A549 (cell line): ENCODE measurements at places on chromosomes 3 and 15.
A peak's percentile ranks its signal among the peaks of the same experiment; 100 is the strongest.

DNA sequence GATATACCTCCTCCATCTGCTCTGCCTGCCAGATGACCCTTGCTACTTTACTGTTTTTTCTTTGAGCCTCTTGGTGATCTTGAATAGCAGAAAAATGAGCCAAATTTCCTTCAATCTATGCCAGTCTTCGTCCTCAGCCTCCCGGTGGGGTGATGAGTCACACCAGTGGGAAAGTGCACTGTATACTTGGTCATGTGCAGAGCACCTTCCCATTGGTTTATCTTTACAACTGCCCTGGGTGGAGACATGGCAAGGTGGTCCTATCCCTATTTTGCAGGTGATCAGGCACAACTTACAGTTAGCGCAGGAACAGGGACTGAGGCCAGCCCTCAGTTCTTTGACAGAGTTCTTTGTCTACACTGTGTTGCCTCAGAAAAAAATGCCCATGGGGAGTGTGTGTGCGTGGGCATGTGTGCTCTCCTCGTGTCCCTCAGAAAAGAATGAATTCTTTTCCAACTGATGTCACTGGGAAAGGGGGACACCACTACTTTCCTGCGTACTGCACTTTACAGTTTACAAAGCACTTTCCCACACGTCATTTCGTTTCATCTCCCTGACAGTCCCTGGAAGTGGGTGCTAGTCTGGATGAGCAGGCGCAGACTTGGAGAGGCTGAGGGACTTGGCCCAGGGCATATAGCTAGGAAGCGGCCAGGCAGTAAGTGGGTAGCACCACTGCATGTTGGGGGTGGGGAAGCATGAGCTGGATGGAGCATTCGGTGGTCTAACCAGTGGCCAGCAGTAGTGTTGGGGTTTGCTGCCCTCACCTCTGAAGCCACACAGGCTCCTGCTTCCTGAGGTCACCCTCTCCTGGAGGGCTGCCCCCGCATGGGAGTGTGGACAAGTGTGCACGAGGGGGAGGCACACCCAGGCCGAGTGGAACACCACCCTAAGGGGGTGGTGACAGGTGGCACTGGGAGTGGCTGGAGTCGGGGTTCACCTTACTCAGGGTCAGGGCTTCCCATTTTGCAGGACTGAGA lies 24.1 kb downstream of the SMAD3 start:
- peak; percentile 70 for DNase-seq

GRCh38 chr3:34183611-34184340 lies 385.3 kb downstream of the PDCD6IP start:
- DNase-seq: no peak

- DNase-seq: no peak
Measured at GRCh38 chr3:52488746-52489145, 6.4 kb upstream of the STAB1 start.

GRCh38 chr3:55615694-55616295 lies 128.7 kb upstream of the WNT5A start:
- DNase-seq: no peak

- peak; percentile 27 for DNase-seq
Measured at GRCh38 chr3:111590143-111590491, 5.0 kb downstream of the ZBED2 start.

DNA sequence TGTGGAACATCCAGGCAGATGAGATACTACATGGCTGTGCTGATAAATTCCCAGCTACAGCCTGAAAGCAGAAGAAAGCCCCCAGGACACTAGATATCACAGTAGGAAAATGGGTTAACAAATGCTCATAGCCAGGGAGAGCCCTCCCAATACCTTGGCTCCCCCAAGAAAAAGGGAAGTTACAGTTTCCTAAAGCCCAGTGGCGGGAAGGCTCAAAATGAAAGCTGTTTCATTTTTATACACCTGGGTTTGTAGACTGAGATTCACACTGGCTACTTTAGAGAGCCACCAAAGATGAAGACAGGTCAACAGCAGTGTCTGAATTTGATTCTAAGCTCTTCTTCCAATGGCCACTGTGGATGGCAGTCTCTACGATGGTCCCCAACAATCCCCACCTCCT lies 55.0 kb upstream of the TOPAZ1 start:
- no peak for DNase-seq

- no peak for DNase-seq
Measured at GRCh38 chr3:150238048-150238802, 169.9 kb upstream of the TSC22D2 start.

DNA sequence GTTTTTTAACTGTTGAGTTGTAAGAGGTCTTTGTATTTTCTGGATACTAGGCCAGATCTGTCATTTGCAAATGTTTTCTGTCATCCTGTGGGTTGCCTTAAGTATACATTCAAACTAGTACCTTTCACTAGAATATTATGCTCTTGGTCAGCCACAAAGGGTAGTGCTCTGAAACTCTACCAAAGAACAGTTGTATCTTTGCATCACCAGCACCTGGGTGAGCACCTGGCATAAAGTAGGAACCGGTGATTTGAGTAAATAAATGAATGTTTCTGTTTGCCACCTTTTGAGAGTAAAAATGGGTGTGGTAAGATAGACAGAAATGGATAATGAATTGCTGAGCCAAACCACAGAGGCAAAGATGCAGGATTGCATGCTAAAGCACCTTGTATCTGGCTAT lies 98.7 kb downstream of the SLCO3A1 start:
- DNase-seq: no peak

- no peak for DNase-seq
Measured at GRCh38 chr15:70088455-70088854, 9.3 kb downstream of the TLE3 start.

DNA sequence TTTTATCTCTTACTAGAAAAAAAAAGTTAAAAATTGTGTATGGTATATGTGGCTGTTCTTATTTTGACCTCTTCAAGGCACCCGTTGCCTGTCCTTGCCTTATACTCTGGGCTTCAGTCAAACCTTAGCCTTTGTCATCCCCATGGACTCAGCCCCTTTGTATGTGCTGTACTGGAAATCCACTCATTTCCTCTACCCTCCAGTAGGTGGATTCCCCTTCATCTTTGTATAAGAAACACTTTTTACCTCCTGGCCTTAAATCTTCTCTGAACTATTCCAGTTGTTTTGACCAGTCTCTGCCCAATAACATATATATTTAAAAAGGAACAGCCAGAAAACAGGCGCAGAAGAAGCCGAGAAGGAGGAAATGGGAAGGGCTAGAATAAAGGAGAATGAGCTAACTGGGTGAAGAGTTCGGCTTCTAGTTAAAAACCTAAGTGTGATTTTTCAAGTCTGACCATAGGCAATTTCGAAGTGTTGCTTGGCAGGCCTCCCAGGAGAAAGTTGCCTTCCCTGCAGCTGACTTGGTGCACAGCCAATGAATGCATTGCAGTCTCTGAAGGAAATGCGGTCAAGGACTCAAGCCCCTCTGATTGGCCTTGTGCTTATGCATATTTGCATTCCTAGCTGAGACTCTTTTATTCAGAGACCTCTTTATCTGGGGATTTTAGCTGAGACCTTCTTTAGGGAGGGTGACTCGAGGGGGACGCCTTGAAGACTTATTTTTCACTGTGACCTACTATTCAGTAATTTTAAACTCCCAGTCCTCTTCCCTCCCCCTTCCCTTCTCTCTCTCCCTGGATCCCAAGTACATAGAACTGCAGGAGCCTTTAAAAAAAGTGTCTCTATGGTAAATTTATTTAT lies 277.4 kb downstream of the ROBO1 start:
- no peak for DNase-seq

- DNase-seq: no peak
Measured at GRCh38 chr3:73804204-73804603, 179.5 kb upstream of the PDZRN3 start.

- no peak for DNase-seq
Measured at GRCh38 chr3:11582191-11582968, 61.3 kb downstream of the VGLL4 start.

- DNase-seq: no peak
Measured at GRCh38 chr3:64229903-64230302, 4.6 kb upstream of the PRICKLE2 start.

GRCh38 chr3:178238179-178238578 lies 298.1 kb upstream of the KCNMB2 start:
- DNase-seq: no peak

DNA sequence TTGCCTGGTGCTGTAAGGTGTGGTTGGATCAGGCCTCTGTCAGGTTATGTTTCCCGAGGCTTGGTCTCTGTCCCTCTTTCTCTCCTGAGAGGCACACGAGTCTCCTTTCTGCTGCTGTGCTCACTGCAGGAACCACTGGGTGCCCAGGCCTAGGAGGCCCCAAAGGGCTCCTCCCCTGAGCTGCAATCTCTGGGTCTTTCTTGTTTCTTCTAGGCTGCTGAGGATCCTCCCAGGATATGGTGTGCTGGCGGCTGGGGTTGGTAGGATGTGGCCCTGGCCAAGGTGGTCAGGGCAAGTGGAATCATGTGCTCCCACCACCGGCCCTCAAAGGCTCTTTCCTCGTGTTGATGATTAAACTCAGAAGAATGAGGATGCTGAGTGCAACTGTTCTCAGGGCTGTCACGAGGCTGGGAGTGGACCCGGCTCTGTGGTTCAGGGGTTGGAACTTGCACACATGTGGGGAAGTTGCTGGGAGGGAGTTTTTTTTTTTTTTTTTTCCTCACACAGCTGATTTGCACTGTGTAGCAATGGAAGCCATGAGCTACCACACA lies 43.6 kb upstream of the CTSH start:
- DNase-seq: peak; percentile 91

- DNase-seq: no peak
Measured at GRCh38 chr3:110646055-110646454, 425.6 kb upstream of the NECTIN3 start.

DNA sequence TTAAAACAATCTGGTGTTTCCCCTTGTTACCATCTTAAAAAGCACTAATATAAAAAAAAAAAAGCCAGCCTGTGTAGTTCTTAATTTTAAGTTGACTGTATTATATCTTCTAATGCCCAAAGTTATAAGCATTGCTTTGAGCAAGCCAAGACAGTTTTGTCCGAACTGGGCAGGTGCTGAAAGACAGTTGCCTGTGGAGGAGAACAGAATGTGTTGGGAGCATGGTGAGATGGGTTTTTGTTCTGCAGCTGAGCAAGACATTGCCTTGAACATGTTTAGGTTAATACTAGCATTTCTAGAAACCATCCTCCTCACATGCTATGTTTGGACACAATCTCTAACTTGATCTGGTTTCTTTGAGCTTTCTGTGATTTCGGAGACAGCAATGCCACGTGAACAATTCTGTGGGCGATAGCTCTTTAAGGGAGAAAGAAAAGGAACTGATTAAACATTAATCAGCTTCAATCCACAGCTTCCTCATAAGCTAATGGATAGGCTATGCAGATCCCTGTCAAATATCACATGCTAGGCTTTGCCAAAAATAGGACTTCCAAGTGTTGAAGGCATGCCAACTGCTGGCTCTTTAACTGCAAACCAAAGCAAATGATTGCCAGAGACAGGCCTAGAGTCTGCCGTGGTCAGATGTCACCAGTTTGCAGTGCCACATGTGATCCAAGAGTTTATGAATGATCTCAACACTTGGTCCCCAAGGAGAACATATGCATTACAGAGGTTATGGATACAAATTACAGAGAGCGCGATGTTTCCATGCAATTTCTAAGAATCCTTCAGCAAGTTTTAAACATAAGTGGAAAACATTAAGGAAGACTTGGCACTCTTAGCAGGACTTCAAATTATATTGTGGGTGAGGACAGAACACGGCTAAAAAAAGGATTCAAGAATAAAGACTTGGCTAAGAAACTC lies 428.1 kb downstream of the ROBO2 start:
- no peak for DNase-seq

DNA sequence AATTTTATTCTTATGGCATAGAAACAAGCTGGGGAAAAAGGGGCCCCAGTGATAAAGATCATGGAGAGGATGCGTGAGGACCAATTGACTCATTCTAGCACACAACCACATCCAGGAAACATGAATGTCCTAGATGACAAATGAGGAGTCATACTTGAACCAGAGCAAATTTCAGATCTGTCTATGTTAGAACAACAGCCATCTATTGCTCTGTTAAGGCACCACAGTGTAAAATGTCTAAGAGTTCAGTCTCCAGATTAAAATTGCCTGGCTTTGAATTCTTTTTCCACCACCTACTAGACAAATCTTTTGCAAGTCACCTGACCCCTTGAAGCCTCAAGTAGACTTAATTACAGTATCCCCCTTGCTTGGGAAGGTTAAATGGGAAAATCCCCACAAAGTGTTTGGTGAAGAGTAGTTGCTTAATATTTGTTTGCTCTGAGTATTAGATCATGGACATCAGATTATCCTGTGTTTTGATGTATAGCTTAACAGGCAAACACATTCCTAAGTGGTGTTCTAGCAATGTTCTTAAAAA lies 258.7 kb upstream of the TGFBR2 start:
- no peak for DNase-seq

- DNase-seq: no peak
Measured at GRCh38 chr3:184261854-184262763, 756 bp upstream of the CAMK2N2 start.

DNA sequence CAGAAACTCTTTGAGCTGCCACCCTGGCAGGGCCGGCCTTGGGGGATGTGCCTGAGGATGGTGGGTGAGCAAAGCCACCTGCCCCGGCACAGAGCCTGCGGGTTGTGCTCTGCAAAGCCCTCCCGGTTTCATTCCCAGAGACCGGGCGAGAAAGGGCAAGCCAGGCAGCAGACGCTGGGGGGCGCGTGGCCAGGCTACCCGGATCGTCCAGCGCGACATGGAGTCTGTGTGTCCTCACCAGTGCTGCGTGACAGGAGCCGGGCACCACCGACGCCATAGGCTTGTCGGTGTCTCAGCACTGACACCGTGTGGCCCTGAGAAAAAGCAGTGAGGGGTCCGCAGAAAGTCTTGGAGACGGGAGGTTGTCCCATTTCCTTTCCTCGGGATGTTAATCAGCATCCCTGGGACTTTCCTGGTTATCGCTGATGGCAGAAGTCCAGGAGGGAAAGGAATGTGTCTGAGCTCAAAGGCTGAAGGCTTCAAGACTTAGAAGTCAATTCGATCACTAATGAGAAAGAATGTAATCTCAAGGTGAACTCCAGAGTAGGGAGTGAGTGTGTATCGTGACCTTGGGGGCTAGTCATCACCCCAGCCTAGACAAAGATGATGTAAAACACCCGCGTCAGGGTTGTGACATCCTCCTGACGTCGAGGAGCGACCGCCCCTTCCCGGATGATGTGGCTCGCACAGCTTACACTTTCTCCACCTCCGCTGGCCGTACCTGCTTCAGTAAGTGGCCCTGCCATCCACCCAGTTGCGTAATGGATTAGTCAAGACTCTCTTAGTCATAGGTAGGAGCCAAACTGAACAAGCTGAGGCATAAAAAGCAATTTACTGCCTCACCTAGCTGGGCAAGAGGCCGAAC lies 36.3 kb upstream of the PLA2G4E start:
- DNase-seq: peak; percentile 94

DNA sequence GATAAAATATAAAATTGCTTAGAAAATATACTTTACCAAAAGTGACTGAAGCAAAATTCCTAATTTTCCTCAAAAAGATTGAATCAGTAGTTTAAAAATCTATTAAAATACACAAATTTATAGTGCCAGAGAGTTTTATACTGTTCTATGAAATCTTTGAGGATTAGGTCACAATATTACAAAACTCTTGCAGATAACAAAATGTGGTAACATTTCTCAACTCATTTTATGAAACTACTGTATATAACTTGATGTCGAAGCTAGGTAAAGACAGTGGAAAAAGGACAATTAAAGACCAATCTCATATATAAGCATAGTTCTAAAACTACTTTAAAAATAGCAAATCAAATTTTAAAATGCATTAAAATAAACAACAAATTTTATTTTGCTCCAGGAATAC lies 15.9 kb downstream of the VEPH1 start:
- DNase-seq: no peak
